Esophagus muscularis mucosa (tissue), 4 donors: ENCODE measurements at places on chromosomes 2 and 18. TPM values are rescaled to one million over a fixed set of nuclear protein-coding genes. Genes with fewer than 3 reads are reported as not detected.

DNA sequence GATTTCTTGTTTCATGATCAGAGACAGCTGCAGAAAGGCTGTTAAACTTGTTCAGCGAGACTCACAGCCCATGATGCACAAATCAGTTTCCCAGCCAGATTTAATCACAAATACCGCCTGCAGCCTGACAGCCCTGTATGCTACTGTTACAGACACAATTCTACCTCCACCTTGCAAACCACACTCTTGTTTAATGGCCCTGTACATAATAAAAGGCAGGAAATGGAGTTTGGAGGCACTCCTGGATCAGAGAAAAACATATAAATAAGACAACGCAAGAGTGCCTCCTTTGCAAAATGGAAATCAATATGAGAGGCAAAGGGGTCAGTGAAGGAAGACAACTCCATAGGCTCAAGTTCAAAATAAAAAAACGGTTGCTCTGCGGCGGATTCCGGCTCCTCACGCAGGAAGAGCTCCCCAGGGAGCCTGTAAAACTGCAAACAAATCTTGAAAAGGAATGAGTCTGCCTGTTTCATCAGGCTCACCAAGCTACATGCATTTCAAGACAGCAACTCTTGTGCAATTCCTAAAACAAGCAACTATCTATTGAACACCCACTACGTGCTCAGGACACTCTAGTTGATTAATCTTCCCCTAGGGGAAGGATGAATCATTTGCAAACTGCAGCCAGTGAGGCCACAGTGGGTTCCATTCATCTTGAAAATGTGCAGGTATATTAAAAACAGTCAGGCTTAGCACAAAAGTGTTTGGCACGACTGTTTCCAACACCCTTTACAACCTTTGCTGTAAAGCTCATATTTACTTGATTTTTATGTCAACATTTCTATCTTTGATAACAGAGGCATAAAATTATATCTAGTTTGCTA is 37.5 kb downstream of the TBC1D8 start:
- H3K27ac ChIP-seq = no peak overlapping the region
- no peaks in the 10 kb centered on the region for H3K36me3 ChIP-seq
- DNase-seq = no peak
- H3K4me3 ChIP-seq = no peak overlapping the region
- peaks cover 82% of the 10 kb centered on the region for H3K4me1 ChIP-seq
- H3K27me3 ChIP-seq = no peaks in the 10 kb centered on the region

- H3K27ac ChIP-seq = peak overlapping the region; percentile 62
- no peak for DNase-seq
- no peak overlapping the region for H3K4me3 ChIP-seq
- peaks cover 54% of the 10 kb centered on the region for H3K4me1 ChIP-seq
Observed at GRCh38 chr2:28338831-28339321, 53.8 kb upstream of the FOSL2 start.

GRCh38 chr2:238855891-238856580 is 8.2 kb downstream of the TWIST2 start:
- no peak overlapping the region for H3K4me3 ChIP-seq
- DNase-seq = no peak

DNA sequence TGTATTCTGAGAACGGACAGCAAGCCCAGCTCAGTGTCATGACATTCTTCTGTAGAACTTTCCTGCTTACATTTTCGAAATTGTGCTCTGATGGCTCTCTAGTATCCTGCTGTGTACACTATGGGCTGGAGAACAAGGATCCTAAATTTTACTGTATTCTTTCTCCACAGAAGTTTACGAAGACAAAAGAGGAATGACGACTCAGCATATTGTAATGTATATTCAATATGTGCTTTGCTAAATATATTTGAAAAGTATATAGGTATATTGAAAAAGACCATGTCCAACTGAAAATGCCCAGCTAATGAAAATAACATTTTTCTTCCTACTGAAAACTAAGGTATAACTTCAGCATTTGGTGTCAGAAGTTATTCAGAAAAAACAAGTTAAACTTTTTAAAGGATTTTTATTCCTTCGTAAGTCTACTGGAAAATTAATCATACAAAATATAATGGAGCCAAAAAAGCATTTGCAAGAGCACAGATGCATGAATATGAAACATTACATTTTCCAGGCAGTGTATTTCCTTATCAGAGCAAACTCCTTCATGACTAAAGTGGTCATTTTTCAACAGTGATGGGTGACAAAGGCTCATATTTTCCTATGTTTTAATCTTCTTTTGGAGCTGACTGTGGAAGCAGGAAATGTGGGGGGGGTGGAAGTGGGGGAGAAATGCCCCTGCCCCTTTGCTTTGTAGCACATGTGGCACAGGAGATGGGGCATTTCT is 143.8 kb upstream of the THUMPD2 start:
- peaks cover 8% of the 10 kb centered on the region for H3K4me1 ChIP-seq
- H3K4me3 ChIP-seq = no peak overlapping the region
- DNase-seq = no peak
- no peaks in the 10 kb centered on the region for H3K36me3 ChIP-seq
- H3K27me3 ChIP-seq = no peaks in the 10 kb centered on the region

Gene ASB18
- total RNA-seq = not detected

Gene COL5A2
- 68.5 TPM for total RNA-seq
